ENCODE measurements at places on chromosomes 4 and X.

DNA sequence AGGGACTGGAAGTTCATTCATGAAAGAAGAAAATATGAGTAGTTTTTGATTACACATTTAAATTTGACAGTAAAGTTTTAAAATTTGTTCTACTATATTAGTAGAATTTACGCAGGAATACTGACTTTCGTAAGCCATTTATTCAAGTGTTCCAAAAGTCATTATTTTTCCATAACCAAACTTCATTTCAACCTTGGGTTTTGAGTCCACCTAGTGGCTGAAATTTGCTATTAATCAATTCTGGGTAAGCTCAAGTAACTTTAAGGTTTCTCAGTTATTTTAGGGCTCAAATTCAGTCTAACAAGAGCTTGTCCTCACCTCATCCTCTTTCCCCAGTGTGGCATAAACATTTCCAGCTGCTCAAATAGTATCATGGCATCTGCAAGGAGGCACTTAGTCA, 175.4 kb downstream of the SH3BGRL start:
- no peak for DNase-seq

DNA sequence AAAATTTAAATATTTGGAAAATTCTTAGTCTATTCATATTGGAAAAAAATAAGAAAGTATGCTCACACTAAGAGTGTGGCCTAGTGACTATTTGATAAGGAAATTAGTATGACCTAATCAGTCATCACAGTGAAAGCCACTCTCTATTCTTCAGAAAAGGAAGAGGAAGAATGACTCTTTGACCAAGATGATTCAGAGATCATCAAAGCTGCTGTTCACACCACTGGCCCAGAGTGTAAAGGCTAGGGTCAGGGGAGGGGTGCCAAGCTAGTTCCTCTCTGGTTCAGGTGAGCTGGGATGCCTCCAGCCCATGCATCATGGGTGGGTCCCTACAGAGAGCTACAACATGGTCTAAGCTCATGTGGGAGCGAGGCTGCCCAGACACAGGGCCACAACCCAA, 396.9 kb upstream of the NDST3 start:
- no peak for DNase-seq

- DNase-seq, result no peak
Measured at GRCh38 chr4:185903205-185903604, 91.2 kb upstream of the SORBS2 start.

- DNase-seq, result no peak
Measured at GRCh38 chr4:75736862-75737261, 12.5 kb downstream of the USO1 start.

- no peak for DNase-seq
Measured at GRCh38 chrX:23699636-23700194, 32.4 kb downstream of the PRDX4 start.

- no peak for DNase-seq
Measured at GRCh38 chrX:34144246-34144645, 12.1 kb upstream of the FAM47A start.

GRCh38 chrX:2870650-2871049, 41.9 kb downstream of the GYG2 start:
- no peak for DNase-seq

Data from NCI-H2107 (cell line).